Fibroblast of skin of back (primary cell): ENCODE measurements at places on chromosomes 1 and 21.

DNA sequence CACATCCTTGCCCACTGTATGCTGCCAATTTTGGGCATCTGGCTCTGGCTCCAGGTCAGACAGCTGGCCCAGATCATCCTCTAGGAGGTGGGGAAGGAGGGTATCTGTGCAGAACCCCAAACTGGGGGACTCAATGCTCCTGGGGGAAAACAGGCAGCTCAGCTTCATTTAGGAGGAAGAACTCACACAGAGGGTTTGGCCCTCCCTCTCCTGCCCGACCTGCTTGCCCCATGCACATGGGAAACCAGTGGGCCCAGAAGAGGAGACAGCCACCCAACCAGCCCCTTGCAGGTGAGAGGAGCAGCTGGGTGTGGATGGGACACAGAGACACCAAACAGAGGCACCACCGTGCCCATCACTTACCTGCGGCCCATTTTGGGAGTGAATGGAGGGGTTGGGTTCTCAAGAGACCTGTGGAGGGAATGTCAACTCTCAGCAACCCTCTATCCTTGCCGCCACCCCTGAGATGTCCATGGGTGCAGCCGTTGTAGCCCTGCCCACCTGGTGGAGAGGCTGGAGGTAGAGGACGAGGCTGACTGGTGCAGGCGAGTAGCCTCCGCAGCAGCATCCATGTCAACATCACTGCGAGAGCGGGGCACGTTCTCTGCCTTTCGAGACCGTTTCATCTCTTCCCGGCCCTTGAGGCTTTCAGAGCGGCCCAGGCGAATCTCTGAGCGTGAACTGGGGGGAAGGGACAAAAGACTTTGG, 27.5 kb downstream of the LRRC71 start:
- DNase-seq = no peak

DNA sequence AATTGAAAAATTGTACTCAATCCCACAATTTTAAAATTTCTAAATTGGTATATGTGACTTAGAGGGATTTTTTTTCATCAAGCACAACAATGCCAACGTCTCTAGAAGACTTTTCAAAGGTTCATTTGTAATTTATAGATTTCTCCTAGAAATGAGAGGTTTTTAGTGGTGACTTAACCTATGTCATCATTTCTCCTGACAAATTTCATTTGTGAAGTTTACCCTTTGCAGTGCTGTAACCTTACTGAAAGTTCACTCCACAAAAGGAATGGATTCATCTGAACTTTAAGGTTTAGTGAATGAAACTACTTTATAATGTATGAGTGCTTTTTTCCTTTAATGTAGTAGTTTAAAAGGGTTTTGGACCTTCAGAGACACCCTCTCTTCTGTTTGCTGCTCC, 16.1 kb downstream of the RBM15 start:
- DNase-seq = no peak

DNA sequence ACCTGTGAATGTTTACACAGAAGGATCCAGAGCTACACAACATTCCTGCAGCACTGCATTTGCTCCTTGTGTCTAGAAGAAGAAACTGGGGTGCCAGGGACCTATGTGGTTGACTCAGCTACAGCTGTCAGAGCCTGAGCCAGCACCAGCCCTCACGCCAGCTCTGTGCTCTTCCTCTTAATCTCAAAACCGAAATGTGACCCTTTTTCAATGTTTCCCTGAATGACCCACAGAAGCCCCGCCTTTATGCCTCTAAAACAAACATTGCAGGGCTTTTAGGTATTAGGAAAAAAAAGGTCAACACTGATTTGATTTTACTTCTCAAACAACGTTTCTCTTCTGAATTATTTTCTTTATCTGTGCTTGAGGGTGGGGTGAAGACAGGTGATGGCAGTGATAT, 260.5 kb downstream of the DYRK1A start:
- no peak for DNase-seq

- DNase-seq = no peak
These were observed 652.9 kb downstream of the ADGRL2 start for GRCh38 chr1:82453511-82454185.

- no peak for DNase-seq
These were observed 177.1 kb upstream of the EDN2 start for GRCh38 chr1:41661428-41662060.

DNA sequence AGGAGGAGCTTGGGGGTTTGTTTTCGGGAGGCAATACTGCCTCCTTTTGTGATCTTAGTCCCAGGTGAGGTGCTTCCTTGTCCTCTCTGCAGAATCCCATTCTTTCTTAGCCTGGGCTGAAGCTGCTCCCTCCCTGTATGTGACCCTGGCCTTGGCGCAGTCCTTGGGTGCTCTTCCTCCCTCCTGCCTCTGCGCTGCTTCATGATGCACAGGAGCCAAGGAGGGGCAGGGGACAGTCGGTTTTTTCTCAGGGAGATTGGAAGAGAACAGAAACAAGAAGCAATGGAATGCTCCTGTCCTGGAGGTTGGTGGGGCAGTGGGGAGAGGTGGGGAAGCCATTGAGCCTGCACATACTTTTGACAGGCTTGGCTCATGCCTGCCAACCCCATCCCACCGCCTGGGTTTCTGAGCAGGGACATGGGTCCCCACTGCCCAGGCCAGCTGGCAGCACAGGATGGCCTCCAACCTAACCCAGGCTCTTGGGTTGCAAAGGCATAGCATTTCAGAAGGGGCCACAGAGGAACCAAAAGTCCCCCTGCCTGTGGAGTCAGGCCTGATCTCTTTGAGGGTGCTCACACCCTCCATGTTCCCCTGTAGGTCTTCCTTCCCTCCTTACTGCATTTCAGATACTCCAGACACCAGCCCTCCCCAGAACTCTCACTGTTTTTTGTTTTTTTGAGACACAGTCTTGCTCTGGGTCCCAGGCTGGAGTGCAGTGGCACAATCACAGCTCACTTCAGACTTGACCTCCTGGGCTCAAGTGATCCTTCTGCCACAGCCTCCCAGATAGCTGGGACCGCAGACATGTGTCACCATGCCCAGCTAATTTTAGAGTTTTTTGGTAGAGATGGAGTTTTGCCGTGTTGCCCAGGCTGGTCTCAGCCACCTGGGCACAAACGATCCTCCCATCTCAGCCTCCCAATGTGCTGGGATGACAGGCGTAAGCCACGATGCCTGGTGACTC, 16.1 kb downstream of the IL6R start:
- no peak for DNase-seq

GRCh38 chr21:36791180-36791579, 92.3 kb downstream of the SIM2 start:
- no peak for DNase-seq

- DNase-seq = peak; percentile 95
These were observed 21.5 kb upstream of the ARHGAP29 start for GRCh38 chr1:94258873-94259331.
